ENCODE measurements at places on chromosomes 1 and 21.

- no peak for DNase-seq
Measured at GRCh38 chr1:197884173-197884572, 18.3 kb upstream of the C1orf53 start.

GRCh38 chr1:248850536-248851251 lies 8.2 kb downstream of the ZNF692 start:
- no peak for DNase-seq

DNA sequence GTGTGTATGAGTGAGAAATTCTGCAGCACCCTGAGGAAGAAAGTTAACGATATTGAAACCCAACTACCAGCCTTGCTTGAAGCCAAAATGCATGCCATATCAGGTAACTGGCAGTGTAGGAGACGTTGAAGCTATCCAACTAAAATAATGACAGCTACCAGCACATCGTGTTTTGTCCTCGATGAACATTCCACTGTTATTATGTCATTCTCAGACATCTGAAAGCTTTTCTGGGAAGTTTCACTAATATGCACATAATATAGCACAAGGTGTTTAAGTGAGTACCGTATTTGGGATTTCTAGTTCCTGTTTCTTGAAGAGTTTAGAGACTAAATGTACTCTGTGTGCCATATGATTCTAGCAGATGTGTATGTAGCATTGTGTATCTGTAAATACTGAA lies 173.5 kb downstream of the DISC1 start:
- DNase-seq: no peak

GRCh38 chr1:203151362-203152157 lies 24.0 kb downstream of the ADORA1 start:
- DNase-seq: no peak

GRCh38 chr1:208510192-208510952 lies 266.2 kb upstream of the PLXNA2 start:
- DNase-seq: no peak

GRCh38 chr1:32500387-32501209 lies 35.7 kb downstream of the ZBTB8B start:
- DNase-seq: peak; percentile 44

- DNase-seq: no peak
Measured at GRCh38 chr1:6281511-6282402, 20.9 kb upstream of the GPR153 start.

- DNase-seq: no peak
Measured at GRCh38 chr1:203146042-203146369, 18.5 kb downstream of the ADORA1 start.

DNA sequence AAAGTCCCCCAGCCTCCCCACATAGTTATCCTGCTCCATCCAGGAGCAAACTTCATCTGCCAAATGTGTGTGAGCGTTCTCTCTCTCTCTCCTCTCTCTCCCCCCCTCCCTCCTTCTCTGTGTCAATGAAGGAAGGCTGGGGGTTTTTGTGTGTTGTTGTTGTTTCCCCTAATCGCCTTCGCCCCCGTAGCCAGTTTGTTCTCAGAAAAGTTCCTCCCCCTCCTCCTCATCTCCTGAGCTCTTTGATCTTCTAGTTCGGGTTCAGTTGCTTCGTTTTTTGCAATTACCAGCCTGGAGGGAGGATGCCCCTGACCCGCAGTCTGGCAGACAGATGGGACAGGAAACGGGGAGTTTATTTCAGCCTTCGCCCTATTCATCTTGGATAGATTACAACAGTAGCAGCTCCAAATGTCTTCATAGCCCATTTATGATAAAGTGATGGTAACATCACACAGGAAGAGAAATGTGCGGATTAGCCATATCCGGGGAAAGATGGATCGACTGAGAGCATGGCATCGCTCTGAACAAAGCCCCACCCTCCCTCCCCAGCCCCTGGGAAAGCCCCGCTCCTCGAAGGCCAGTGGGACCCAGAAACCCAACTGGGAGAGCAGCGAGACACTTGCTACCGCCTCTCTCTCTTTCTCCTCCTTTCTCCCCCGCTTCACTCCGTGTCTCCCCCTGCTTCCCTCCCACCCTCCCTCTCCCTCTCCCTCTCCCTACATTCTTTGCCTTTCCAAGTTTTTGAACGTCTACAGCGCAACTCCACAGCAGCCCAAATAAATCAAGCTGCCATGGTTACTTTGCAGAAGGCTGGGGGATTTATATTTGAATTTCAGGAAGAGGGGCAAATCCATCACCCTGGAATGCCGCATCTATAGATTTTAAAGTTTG lies 139.7 kb upstream of the ARHGEF16 start:
- DNase-seq: no peak

GRCh38 chr21:41319273-41319672 lies 2.7 kb downstream of the FAM3B start:
- DNase-seq: no peak

DNA sequence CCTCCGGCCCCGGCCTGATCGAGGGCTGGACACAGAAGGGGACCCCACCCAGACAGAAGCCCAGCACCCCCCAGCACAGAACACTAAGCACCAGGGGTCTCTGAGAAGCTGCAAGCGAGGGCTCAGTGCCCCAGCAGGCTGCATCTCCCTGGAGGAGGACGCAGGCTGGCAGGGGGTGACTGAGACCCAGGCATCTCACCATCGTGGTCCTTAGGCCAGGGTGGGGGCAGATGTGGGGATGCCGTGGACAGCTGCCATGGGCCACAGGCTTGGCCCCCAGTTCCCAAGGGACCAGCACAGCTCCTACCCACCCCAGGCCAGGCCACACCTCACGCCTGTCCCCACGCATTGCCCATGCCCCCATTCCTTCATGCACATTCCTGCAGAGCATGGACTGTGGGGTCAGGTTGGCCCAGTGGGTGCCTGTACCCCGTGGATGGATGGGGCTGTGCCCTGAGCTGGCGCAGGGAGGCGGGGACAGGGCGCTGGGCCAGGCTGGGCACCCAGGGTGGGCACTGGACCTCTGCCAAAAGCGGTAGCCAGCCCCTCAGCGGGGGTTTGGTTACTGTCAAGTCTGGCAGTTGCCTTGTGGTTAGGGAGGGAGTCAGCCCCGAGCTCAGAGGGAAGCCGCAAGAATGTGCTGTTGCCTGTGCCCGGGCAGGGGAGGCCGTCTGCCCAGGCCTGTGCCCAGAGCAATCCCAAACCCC lies 61.5 kb downstream of the ARHGEF16 start:
- no peak for DNase-seq

GRCh38 chr1:150551051-150551783 lies 2.0 kb downstream of the ADAMTSL4 start:
- no peak for DNase-seq

DNA sequence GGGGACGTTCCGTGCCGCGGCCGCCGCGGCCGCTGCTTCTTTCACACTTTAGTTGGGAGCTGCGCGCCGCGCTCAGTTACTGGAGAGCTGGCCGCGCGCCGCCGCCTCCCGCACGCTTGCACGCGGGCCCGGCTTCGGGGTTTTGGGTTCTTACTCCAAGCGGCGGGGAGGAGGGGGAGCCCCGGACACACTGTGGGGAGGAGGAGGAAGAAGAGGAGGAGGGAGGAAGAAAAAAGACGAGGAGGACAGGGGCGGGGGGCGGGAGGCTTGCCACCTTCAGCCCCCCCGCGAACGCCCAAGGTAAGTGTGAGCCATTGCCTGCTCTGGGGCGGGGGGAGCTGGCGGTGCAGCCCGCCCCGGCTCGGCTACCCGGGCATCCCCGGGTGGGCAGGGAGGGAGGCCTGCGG lies 243 bp downstream of the C1orf21 start:
- no peak for DNase-seq

- no peak for DNase-seq
Measured at GRCh38 chr1:66452982-66453381, 81.0 kb upstream of the SGIP1 start.

- no peak for DNase-seq
Measured at GRCh38 chr21:36640174-36640720, 58.7 kb upstream of the SIM2 start.

DNA sequence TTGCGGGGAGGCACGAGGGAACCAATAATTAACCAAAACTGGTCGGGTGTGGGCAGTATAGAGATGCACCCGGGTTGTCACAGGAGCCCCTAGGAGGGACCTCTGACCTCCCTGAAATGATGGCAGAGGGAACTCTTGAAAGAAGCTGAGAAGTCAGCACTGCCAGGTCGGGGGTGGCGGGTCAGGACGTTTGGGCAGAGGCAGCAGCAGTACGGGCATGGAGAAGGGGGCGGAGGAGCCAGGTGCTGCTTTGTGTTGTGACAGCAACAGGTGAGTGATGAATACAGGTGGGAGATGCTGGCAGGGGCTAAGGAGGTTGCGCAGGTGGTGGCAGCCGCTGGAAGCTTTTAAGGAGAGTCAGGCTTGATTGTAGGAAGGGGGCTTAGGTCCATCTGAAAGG lies 11.7 kb downstream of the TNFRSF1B start:
- DNase-seq: no peak

GRCh38 chr21:23401278-23401677 lies 2206.0 kb downstream of the MRPL39 start:
- DNase-seq: no peak

DNA sequence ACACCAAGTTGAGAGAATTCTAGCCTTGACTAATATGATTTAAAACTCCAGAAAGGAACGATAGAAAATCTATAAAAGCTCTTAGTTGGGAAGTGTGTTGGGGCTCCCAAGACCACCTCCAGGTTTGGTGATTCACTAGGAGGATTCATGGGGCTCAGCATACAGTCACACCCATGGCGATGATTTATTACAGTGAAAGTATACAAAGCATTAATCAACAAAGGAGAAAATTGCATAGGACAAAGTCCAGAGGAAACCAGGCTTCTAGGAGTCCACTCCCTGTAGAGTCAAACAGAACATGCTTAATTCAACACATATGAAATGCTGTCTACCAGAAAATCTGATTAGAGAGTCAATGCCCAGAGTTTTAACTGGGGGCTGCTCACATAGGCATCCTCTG lies 4.8 kb downstream of the CDCA8 start:
- DNase-seq: no peak

DNA sequence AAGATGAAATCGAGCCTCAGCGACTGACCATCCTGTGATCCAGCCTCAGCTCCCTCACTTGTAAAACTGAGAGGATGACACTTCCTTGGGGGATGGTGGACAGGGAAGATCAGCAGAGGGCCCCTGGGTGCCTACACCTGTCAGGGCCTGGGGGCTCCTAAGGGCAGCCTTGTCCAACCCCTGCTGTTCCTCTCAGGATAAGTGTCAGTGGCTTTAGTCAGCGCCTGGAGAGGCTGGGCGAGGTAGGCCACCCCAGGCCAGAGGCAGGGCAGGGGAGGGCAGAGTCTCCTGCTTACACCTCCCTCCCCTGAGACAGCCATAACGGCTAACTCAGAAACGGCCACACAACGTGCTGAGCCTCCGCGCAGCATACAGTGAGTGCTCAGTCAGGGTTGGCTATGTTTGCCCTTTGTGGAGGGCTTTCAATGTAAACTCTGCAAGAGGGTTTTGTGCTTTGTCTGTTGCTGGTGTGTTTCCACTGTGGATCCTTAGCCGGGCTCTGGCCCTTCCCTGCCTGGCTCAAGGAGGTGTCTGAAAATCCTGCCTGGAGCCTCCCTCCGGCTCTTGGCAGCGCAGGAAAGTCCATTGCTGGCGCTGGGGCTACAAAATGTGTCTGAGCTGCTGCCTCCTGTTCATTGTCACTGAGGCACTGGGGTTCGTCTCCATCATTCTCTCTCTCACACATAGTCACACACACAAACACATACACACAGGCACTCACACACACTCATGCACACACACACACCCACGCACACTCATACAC lies 588.4 kb downstream of the PTPRU start:
- no peak for DNase-seq

DNA sequence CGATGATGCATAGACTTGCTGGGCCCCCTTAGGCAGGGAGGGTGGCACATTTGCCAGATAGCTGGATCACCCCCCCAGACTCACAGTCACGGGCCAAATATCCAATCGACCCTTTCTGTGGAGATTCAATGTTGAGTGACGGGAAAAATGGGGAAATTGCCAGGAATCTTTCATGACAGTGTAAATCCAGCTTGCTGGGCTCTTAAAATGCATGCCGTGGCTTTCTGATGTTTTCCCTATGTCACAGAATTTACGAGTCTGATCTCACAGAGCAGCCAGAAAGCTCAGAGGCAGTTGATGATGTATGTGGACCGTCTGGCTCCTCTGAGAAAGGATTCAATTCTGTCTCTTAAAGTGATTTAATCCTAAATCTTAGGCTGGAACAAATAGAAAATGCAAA lies 150.1 kb upstream of the ZNF644 start:
- DNase-seq: no peak

GRCh38 chr1:104238991-104239390 lies 489.3 kb downstream of the AMY1C start:
- DNase-seq: no peak

DNA sequence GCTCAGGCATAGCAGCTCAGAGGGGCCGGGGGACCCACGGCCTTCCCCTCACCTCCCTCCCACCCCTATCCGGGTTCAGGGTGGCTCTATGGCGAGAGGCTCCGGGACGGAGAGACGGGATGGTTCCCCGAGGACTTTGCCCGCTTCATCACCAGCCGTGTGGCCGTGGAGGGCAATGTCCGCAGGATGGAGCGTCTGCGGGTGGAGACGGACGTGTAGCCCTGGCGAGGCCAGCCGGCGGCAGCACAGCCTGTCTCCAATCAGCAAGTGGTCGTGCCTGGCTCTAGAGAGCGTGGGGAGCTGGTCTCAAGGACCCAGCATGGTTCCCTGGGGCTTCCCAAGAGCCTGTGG lies 25.9 kb downstream of the ARHGEF16 start:
- DNase-seq: no peak

GRCh38 chr1:44652445-44653106 lies 21.7 kb downstream of the TMEM53 start:
- peak; percentile 83 for DNase-seq
